Calu3 (cell line): ENCODE measurements at places on chromosomes 2 and 18.
A peak's percentile ranks its signal among the peaks of the same experiment; 100 is the strongest.

GRCh38 chr2:69453475-69454129 lies 16.4 kb upstream of the NFU1 start:
- DNase-seq = no peak

- DNase-seq = no peak
These were observed 13.0 kb downstream of the IMPA2 start for GRCh38 chr18:11994336-11994702.

GRCh38 chr2:104849618-104850141 lies 4.2 kb upstream of the POU3F3 start:
- DNase-seq = peak; percentile 75

DNA sequence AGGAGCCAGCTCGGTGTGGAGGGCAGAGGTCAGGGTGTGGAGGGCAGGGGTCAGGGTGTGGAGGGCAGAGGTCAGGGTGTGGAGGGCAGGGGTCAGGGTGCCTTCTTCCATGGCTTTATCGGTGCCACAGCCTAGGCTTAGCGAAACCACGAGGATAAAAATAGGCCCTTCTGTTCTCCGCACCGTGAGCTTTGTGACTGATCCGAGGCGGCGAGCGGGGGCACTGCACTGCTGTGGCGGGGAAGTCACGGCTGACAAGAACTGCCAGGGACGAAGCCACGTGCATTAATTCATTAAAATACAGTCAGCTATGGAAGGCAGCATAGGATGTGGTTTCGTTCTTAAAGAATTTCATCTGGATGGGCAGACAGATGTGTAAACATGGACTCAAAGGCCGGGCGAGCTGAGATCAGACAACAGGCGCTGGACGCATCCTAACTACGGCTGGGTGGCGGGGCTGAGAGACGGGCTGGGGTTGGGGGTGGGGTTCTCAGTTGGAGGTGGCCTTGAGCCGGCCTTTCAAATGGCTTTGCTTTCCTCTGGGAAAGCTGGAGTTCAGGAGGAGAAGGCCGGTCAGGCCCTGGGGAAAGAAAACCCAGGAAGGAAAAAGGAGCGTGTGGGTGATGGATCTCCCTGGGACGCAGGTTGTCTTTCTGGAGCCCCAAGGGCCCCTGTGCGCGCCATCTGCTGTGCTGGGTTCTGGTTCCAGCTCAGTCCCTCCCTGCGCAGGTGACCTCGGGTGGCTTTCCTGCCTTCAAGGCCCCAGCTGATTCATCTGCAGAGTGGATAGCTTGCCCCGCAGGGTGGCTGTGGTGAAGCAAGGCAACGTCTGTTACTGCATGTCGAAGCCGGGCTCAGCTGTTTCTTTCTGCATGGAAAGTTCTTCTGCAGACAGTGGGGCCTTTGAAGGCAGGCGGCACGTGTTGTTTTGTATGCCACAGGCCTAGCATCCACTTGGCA lies 958 bp upstream of the ALLC start:
- DNase-seq = no peak

GRCh38 chr18:44624052-44624451 lies 56.6 kb upstream of the SETBP1 start:
- no peak for DNase-seq

GRCh38 chr2:64524604-64525316 lies 632 bp downstream of the AFTPH start:
- peak; percentile 17 for DNase-seq

DNA sequence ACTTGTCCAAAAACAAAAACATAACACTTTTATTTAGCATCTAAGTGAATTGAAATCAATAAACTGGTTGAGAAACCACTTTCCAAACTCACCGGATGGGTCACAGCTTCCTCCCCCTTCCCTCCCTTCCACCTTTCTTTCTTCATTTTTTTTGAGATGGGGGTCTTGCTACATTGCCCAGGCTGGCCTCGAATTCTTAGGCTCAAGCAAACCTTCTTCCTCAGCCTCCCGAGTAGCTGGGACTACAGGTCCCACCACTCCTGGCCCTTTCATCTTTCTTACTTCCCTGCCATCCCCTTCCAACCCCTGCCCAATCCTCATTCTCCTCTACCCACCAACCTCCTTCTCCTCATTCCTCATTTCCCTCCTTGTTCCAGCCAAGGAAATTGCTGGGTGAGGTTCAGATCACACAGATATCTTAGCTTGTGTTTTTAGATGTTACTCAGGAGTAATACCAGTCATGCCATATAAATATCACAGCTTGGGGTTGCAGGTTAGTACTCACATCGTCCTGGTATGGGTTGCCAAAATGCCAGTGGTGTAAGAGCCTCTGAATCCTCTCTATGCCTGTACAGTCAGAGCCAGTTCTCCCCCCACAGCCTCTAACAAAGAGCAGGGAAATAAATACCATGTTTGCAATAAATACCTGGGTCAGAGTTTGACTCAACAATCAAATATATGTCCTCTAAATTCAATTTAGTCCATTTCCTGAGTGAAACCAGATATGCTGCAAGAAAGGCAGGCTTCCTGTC lies 132.7 kb upstream of the NDUFV2 start:
- no peak for DNase-seq

- DNase-seq = no peak
These were observed 142.3 kb upstream of the BOD1L2 start for GRCh38 chr18:57004366-57005121.

DNA sequence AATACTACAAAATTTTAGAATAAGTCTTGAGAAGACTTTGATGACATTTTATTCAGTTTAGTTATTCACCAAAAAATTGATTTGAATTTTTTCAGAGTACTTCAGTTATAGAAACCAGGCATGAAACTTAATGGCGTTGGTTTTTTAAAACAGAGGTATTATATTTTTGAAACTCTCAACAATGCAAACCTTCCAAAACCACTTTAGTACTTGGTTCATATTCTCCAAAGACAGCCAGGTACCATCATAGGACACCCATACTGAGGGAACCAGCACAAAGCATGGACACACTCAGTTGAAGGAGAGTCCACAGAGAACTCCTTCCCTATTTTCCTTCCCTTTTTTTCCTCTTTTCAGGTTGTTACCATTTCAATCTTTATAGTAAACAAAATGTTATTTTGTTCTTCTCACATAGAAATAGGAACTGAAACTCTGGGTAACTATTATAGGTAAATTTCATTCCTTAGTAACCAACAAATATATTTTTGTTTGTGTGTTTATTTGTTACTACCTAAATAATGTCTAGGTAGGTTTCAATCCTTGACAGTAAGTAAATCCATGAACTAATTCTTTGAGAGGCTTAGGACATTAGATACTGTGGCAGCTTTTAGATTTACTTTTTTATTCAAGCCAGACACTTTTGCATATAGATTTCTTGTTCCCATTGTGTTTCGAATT lies 95.8 kb downstream of the TMEFF2 start:
- no peak for DNase-seq

- DNase-seq = no peak
These were observed 89.5 kb downstream of the TMEM185B start for GRCh38 chr2:120133572-120134244.

DNA sequence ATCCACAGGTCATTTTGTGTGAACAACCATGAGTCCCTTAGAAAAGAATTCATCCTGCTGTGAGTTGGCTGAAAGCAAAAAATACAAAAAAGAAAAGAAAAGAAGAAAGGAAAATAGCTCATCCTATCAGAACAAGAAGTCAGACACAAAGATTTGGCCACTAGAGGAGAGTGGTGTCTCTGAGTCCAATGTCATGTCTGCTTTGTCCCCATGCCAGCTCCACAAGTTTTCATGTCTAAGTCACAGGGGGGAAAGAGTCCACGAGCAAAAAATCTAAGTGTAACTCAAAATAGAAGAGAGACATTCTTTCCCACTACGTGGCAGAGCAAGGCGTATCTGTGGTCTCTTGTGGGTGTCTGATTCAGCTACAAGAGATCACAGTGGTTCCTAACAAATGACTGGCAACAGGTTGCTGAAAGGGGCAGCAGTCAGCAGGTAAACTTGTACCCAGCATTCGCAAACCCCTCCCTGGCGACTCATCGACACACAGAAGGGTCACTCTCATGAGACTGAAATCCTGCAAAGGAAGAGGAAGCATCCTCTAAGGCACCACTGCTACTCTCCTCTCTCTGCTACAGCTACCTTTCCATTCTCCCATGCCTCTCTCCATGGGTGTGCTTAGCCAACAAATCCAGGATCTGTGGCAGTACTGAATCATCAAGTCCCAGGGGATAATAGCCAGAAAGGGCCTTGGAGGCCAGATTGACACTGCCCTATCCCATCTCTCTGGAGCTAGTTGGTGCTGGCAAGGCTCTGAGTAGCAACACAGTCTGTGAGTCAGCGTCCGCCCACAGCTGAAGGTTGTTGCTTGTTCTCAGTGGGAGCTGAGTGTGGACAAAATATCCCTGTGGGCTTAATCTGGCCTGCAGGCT lies 123.0 kb upstream of the SLC39A10 start:
- DNase-seq = no peak

GRCh38 chr2:238135601-238136150 lies 2.8 kb upstream of the KLHL30 start:
- DNase-seq = no peak

GRCh38 chr2:237026981-237027711 lies 58.5 kb upstream of the COPS8 start:
- peak; percentile 83 for DNase-seq

GRCh38 chr2:141770530-141770929 lies 360.3 kb downstream of the LRP1B start:
- no peak for DNase-seq

DNA sequence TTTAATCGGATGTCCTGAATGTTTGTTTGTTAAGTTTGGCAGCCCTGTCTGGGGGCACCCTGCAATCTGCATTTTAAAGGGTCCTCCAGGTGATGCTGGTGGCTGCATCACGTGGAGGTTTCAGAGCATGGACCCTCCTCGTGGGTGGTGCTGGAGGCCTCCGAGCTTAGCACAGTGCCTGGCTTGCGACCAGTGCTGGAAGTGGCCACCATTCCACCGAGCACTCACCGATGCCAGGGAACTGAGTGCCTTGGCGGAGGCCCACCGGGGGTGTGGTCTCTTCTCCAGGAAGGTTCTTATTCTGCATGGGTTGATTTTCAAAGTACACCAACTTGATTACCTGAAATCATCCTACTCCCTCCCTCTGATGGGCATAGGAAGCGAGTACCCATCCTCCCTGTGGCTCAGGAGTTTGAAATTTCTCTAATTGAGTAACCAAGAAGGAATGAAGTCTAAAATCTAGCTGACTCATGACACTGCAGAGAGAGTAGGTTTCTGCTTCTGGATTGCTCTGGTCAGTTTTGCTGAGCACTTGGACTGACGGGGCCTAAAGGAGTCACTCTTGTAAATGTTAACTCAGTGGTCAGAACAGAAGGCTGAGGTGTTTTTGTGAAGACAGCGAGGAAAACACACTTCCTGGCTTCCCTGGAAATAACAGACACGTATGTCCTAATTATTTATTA lies 58.1 kb upstream of the SLC66A3 start:
- no peak for DNase-seq

- DNase-seq = no peak
These were observed 86.0 kb downstream of the RHOB start for GRCh38 chr2:20532634-20533437.

DNA sequence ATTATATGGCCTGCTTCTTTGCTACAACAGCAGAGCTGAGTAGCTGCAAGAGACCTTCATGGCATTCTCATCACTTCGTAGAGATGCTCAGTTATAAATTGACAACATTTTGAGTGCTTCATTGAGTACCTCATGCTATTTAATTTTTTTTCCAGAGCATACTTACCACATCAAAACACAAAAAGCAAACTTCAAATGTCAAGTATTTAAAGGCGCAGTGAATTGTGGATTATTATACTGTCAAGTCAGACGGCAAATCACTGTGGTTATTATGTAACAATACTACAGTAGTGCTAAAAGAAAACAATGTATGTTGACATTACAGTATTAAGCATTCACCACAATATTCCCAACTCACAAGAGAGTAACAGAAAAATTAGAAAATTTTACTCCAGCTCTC lies 12.5 kb downstream of the ZC3H8 start:
- DNase-seq = no peak

DNA sequence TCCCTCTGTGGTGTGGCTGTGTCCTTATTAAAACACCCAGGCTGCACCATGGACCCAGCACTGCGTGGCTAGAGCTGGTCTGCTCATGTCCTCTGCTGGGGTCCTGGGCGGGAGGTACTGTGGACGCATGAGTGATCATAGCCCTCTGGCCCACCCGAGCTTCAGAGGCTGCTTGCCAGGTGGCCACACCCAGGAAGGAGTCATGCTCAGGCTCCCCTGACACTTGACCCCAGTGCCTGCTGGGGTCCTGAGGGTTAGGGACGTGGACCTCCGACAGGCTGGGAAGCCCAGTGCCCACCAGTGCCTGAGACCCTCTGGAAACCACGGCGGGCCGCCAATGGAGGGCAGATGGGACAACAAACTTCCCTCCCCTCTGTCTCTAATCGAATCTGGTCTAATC lies 66.3 kb upstream of the HS6ST1 start:
- no peak for DNase-seq

GRCh38 chr2:218022131-218022850 lies 19.5 kb upstream of the TNS1 start:
- DNase-seq = no peak

GRCh38 chr2:181957668-181958067 lies 28.0 kb upstream of the PPP1R1C start:
- peak; percentile 24 for DNase-seq

GRCh38 chr2:166230724-166231070 lies 102.9 kb upstream of the SCN1A start:
- DNase-seq = no peak

GRCh38 chr2:236972491-236973342 lies 113.0 kb upstream of the COPS8 start:
- peak; percentile 68 for DNase-seq

DNA sequence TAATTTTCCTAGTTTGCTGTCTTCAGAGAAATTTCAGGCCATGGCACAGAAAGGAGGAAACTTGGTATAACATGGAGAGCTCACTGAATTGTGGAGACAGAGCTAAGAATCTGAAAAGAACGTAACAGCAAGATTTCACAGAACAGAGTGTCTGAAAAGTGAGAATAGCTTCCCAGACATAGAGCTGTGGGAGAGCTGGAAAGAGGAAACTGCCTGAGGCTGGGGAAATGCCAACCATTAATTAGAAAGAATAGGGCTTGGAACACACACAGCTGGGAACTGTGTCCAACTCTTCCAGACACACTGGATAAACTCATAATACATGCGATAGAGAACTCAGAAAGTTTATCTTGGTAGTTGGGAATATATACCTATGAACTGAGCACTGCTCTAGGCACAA lies 51.6 kb upstream of the KYNU start:
- DNase-seq = no peak

DNA sequence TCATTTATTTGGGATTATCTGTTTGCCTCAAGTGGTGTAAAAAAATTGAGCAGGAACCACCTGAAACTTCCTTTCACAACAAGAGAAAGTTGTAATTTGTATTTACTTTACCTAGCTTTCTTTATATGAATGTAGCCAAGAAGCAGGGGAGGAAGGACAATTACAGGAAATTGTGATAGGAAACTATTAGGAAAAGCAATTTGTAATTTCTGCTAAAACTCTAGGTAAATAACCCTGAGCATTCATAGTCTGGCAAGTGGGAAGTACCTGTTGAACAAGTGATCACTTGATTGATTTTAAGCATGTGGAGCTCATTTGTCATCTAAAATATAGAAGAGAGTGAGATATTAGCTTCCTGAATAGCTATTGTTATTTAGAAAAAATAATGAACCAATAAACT lies 5.0 kb downstream of the TFPI start:
- no peak for DNase-seq

- no peak for DNase-seq
These were observed 262.0 kb downstream of the MEIS1 start for GRCh38 chr2:66696886-66697285.
